ENCODE measurements at places on chromosomes 11 and 22.

DNA sequence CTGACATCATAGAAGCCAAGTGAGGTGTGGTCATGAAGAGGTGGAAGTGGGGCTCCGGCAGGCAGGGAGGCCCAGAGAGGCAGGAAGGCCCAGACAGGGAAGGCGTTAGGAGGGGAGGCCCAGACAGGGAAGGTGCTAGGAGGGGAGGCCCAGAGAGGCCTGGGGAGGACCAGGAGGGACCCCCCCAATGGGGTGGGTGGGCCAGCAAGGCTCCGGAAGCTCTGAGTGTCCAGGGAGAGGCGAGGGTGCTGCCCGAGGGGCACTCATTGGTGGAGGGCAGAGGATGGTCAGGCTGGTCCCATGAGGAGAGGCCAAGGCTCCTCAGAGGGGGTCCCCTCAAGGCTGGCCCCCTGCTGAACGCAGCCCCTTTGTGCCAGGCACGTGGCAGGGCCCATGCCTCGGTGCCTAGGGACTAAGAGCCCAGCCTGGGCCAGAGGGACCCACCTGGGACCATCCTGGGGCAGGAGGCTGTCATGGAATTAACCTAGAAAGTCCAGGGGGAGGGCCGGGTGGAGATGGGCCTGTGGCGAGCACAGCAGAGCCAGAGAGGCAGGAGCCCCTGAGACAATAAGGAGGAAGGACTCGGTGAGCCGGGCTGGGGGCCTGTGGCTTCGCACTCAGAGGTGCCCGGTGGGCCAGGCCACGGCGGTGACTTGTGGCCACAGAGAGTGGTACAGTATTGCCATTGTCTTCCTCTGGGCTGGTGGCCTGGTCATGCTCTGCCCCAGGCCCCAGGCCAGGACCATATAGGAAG is 12.2 kb downstream of the PHLDA2 start:
- DNase-seq, result no peak

GRCh38 chr11:60957188-60957587 is 5.2 kb upstream of the SLC15A3 start:
- no peak for DNase-seq

GRCh38 chr22:33605221-33605620 is 315.1 kb downstream of the LARGE1 start:
- no peak for DNase-seq

DNA sequence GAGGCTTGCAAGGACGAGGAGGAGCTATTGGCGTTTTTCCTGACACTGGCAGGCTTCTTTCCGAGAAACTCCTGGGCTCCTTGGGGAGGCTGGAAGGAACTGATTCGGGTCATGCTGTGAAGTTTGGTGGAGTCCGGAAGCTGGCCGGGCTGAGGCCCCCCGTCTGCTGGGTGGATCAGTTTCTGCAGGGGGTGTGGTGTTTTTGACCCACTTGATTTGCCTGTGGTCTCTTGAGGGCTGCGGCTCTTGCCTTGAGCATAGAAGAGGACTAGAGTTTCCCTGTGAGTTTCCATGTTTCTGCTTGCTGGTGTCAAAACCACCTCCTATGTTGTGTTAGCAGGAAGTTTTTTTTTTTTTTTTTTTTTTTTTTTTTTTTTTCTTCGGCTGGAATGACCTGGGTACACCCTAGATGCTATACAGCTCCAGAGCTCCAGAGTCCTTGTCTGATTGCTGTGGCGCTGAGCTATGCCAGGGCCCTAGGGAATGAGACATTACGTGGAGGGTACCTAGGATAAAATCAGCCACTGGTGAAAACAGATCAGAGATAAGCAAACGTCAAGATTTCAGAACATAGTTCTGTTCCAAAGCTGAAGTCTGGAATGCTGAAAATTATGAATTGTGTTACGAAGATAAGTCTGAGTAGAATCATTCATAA is 728 bp downstream of the TBC1D22A start:
- DNase-seq, result no peak

GRCh38 chr11:79094616-79095015 is 346.2 kb downstream of the TENM4 start:
- DNase-seq, result no peak

DNA sequence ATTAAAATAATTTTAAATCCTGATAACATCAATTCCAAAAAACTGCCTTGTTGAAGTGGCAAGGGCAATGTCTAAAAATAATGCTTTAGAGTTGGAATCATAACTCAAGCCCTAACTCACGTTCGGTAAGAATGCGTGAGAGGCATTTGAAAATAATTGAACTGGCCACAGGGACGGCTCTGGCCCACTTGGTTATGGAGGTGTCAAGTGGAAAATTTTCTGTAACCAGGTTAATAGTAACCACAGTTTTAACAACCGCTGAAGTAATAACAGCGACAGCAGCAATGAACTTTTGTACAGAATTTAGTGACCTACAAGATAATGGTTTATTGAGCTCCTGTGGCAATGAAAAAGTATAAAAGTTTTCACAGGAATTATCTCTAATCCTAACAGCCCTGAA is 79.4 kb downstream of the ETS1 start:
- DNase-seq, result no peak

GRCh38 chr11:10301656-10302358 is 3.1 kb upstream of the ADM start:
- DNase-seq, result no peak

DNA sequence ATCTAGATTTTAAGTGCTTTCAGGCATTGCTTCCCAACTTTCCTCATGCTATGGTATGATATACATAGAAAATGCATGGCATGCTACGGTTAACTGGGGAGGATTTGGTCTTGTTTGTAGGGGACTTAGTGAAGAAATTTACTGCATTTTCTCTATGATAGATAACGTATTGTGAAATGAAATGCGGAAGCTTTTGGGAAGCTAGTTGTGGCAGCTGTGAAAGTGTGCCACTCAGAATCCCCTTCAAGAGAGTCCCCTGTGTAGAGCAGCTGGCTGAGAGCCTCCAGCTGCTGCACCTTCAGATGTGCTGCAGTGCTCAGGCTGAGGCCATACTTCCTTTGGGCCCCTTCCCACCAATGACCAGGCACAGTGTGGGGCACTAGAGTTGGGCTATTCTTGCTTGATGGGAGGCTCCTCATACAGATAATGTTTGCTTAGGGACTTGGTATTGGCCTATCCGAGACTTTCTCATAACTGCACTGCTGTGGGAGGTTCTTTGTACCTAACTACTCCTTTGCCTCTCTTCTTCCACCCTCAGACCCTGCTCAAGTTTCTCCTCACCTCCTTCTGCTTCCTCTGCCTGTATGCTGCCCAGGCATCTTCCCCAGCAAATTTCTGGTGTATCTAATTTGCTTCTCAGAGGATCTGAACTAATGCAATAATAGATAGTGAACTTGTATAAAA is 67.3 kb downstream of the HIPK3 start:
- no peak for DNase-seq

DNA sequence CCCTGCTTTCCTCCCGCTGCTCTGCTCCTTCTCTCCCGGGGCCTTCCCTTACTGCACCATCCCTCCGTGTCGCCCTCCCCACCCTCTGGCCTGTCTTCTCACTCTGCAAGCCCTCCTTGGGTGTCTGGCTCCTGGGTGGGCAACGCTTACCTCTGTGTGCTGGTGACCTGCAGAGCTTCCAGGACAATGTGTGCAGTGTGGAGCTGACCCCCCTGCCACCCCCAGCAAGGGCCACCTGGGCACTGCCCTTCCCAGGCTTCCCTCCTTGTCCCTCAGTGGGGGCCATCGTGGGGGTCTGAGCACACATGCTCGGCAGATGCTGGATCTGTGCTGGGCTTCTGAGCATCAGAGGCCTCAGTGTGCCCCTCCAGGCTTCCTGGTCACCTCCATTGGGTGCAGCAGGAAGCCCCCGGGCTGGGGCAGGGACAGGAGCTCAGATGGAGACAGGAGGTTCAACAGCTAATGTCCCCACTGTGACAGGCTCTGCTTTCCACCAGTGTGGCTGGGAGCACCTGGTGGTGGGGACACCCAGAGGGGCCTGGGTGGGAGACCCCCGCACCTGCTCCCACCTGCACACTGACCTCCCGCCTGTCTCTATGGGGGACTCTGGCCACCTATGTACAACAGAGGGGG is 7.8 kb upstream of the BRSK2 start:
- no peak for DNase-seq

- DNase-seq, result no peak
These were observed 68.6 kb downstream of the MICAL3 start for GRCh38 chr22:17955590-17956379.

- no peak for DNase-seq
These were observed 14.0 kb upstream of the TYR start for GRCh38 chr11:89163686-89164085.

DNA sequence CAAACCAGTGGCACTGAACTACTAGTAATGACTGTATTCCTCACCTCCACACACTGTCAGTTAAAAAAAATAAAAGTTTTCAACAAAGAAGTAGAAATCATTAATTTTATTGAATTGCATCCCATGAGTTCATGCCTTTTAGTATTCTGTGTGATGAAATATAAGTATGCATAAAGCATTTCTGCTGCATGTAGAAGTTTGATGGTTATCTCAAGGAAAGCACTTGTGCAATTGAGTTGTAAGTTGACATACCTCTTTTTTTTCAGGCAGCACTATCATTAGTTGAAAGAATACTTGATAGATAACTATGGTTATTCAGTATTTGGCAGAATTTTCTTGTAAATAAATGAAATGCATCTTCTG is 104.4 kb downstream of the STIM1 start:
- no peak for DNase-seq

DNA sequence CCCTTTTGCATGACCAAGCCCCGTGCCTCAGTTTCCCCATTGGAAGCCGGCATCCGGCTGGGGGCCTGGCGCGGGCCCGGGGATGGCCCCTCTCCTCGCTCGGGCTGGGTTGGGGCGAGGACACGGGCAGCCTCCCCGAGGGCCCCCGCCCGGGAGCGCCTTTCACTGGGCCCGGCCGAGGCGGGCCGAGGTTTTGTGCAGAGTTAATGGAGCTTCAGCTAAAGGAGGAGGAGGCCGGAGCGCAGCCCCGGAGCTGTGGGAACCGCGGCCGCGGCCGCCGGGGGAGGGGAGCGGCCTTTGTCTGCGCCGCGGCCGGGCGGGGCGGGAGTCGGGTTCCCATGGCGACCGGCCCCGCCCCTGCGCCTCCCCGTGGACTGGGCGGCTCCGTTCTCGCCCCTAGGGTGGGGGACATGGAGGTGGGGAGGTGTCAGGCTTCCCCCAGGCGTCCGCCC is 1.4 kb upstream of the MAPK11 start:
- no peak for DNase-seq

GRCh38 chr11:123628936-123629683 is 25.3 kb downstream of the SCN3B start:
- peak; percentile 42 for DNase-seq

GRCh38 chr11:6636480-6636879 is 17.3 kb upstream of the TPP1 start:
- no peak for DNase-seq

DNA sequence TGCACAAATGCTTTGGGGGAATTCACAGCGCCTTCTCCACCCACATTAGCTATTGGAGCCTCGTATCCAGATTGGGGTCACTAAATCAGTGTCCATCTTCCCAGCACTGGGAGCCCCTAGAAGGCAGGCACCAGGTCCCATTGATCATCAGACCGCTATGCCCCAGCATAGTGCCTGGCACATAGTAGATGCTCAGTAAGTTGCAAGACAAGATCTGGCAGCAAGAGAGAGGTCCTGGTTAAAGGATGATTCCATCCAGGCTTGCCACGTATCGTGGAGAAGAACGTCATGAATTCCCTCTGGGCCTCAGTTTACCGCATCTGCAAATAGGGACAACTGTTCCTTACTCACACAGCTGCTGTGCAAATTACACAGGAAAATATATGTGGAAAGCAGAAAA is 1.7 kb downstream of the TMEM184B start:
- no peak for DNase-seq

- no peak for DNase-seq
These were observed 6.9 kb upstream of the ACR start for GRCh38 chr22:50730941-50731661.

GRCh38 chr11:112121981-112122615 is 35.4 kb downstream of the SDHD start:
- no peak for DNase-seq

DNA sequence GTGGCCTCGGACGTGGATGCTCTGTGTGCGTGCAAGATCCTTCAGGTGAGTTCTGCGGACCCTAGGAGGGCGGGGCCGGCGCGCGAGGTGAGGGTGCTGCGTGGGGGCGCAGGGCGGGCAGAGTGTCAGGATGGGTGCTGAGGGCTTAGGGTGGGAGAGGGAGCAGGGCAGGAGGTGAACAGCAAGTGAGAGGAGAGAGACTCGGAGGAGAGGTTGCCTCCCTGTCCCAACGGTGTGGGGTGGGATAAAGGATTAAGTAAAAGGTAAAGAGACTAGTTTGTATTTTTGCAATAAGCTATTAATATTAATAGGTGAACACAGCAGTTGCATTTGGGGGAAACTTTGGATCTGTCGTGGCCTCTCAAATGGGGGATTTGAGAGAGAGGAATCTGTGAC is 451 bp downstream of the CDC45 start:
- no peak for DNase-seq

DNA sequence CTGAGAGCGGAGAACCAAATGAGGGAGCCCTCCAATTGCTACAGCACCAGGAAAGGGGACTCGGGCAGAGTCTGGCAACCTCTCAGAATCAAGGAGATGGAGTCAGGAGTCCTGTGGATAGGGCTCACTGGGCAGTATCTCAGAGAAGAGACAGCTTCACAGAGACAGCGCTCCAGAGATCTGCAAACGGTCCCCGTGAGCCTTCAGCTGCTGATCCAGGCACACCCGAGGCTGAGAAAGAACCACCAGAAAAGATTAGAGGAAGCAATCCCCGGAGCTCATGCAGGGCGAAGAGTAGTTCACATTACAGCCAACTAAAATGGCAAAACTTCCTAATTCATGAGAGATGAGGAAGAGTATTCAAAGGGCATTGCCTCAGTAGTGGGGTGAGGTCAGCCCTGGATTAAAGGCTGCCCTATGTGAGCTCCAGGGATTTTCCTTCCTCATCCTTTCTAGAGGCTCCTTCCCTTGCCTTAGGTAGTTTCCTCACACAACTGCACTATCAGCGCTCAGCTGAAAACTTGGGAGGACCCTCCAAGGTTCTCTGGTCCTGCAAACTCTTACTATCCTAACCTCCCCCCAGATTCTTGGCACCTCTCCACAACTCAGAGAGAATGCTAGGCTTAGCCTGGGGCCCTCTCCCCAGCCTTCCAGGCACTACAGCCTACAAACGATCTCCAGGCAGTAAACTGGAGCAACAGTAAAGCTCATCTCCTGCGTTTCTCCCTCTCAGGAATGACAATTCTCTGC is 23.7 kb downstream of the SCN4B start:
- DNase-seq, result peak; percentile 62

DNA sequence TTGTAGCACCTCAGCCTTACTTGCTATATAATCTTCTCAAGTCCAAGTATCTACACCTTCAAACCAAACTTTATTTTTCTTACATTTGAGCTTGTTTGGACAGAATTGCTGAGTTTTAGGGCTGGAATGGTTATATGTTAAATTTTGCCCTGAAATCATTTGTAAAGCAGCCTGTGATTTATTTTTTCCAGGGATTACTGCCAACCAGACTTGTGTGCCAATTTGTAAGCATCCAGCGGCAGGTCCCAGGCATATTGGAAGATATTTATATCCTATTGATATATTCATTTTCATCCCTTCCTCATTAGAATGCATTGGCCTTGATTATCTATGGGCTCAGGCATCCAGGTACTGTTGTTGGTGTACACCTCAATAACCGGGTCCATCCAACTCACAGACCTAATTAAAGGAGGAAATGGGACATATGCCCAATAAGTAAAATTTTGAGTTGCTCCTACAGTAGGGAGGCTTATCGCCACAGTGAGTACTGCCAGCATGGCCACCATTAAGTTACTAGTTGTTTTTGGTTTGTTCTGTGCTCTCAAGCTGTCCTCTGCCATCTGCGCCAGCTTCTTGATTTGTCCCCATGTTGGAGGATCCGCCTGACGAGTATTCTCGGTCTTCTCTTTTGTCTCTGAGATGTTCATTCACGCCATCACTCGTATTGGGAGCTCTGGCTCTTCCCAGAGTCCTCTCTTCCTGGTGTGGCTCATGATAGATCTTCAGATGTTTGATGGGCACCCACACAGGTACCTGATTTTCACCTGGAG is 9.8 kb upstream of the DNAJB13 start:
- DNase-seq, result no peak
